ENCODE measurements at places on chromosomes 5 and 9. TPM values are rescaled to one million over a fixed set of nuclear protein-coding genes. Genes with fewer than 3 reads are reported as not detected.

GRCh38 chr5:179874536-179875292 lies 16.1 kb upstream of the MRNIP start:
- DNase-seq = no peak

The IDNK gene
- 7.8 TPM for total RNA-seq

DNA sequence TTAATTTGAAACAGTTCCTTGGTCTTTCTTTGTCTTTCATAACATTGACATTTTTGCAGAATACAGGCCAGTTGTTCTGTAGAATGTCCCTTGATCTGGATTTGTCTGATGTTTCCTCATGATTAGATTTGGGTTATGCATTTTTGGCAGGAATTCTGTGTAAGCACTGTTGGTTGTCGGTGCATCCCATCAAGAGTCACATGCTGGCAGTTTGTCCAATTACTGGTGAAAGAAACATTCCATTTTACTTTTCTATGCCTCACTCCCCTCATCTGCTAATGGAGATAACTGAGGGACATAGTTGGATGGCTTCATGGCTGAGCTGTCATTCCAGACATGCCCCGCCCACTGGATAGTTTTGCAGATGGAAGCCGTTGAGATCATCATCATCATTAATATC lies 7.6 kb upstream of the ZNF618 start:
- no peak for DNase-seq

- DNase-seq = no peak
Measured at GRCh38 chr9:97109194-97109811, 70.4 kb upstream of the CTSV start.

GRCh38 chr5:35938568-35939227 lies at the start of gene CAPSL:
CAPSL (minus strand) TSS chr5:35938622; CDS start chr5:35921120, 17,502 bp downstream.
- DNase-seq = peak; percentile 72

- DNase-seq = no peak
Measured at GRCh38 chr9:130448035-130448624, 3.4 kb downstream of the ASS1 start.

GRCh38 chr9:127929625-127929979 lies 975 bp downstream of the PIP5KL1 start:
- no peak for DNase-seq

The MAT2B gene
- total RNA-seq = 53.5 TPM

DNA sequence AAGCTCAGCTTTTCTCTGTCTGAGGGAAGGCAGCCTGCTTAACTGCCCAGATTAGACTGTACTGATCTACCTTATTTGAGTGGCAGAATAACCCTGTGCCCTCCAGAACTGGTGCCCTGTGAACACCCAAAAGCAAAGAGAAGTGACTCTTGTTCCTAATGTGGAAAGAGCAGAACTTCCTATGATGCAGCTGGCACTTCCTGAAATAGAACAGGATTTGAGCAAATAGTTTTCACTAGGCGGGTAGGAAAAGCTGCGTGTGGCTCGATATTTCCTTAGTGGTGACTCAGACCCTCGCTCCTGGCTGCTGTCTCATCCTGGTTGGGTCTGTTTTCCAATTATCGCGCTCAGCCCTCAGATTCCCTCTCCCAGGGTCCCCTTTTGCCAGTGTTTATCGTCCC lies 89.9 kb downstream of the SH3TC2 start:
- DNase-seq = no peak

- DNase-seq = no peak
Measured at GRCh38 chr5:97666783-97667182, 483.7 kb upstream of the RIOK2 start.

DNA sequence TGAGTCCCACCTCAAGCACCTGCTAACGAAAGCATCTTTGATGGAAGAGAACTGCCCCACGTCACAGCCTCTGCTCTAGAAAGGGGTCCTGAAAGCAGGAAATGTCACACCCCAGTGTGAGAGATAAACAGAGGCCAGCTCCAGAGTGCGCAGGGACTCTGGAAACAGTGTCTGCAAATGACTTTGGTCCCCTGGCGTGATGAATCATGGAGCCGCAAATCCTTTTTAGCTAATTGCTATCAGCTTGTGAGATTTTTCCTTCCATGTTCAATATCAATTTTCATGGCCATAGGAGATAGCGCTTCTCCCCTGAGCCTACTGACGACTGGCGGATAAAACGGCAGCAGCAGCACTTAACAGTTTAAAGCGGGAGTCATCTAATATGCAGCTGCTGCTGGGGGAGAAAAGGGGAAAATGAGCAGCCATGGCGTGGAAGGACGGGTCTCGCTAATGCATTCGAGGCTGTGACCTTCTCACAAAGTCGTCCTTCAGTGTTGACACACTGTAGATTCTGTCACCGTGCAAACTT lies 209.6 kb upstream of the IRX1 start:
- DNase-seq = no peak

All from ureter (tissue), 1 donor.